IPS-NIHi11 (cell line): ENCODE measurements at places on chromosomes 12 and 14.

DNA sequence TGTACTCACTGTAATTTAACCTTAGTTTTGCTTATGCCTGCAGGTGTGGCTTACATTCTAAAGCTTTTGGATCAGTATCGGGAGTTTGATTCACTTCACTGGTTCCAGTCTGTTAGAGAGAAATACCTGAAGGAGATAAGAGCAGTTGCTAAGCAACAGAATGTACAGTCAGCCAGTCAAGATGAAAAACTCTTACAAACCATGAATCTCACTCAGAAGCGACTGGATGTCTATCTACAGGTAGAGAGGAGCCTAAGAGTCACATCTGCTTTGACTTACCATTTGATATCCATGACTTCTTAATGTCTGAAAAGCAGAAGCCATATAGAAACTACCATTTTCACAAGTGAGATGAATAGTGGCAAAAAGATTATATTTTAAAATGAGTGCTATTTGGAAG lies 56.5 kb downstream of the WASHC4 start:
- DNase-seq: no peak

DNA sequence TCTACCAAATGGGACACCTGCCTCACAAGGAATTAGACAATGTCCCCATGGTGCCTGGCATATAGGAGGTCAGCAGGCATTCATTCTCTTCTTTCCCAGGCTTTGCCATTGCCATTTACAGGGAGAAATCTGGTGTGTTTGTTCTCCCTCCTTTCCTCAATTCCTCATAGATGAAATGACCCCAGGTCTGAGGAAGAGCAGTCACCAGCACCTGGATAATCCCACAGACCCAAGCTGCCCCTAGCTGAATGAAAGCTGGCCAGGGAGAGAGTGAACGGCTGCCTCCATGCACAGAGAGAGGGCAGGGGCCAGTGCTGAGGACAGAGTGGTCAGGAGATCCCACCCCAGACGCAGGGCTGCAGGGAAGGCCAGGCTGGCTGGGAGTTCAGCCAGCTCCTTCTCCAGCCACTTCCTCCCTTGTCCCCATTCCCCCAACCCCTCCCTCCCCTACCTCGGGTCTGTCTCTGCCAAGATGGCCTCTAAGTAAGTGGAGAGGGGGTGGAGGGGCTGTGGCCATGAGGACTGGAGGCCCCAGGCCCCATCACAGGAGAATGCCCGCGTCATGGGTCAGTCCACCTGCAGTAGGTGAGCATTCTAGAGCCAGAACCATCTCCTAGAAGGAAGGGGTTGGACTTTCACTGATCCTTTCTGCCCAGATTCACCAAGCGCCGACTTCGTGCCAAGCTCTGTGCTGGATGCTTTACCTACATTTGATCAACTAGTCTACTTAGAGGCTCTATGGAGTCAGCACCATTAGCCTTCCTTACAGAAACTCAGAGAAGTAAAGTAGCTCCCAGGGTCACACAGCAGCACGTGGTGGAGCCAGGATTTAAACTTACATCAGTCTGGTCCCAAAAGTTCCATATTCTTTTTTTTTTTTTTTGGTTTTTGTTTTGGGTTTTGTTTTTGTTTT lies 2.0 kb upstream of the KRT4 start:
- DNase-seq: no peak

GRCh38 chr14:89828471-89829165 lies 125.9 kb downstream of the EFCAB11 start:
- DNase-seq: no peak

- DNase-seq: peak; percentile 6
These were observed 13.5 kb downstream of the CEP170B start for GRCh38 chr14:104878582-104878981.

DNA sequence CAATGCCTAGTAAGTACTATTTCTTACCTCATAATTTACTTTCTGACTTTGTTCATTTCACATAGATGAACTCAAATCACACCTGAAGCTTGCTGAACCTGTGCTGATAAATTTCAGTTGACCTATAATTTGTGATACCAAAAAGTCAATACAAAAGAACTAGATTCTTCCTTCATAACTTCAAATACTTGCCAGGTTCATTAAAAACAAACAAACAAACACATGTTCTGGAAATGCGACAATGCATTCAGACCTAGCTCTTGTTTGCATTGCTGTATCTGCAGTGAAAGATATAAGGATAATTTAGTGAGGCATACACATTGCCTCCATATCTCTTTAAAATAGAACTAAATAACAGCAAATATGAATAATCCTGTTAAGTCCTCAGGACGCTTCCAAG lies 221.3 kb downstream of the GXYLT1 start:
- DNase-seq: no peak

GRCh38 chr14:61608245-61609165 lies 86.8 kb upstream of the HIF1A start:
- DNase-seq: no peak

- no peak for DNase-seq
These were observed 3.4 kb downstream of the MMP17 start for GRCh38 chr12:131831635-131832041.

- DNase-seq: no peak
These were observed 59.1 kb downstream of the LRP6 start for GRCh38 chr12:12207746-12208145.

- DNase-seq: peak; percentile 49
These were observed 55.5 kb upstream of the DYRK2 start for GRCh38 chr12:67593041-67593440.
